ENCODE measurements at places on chromosomes 2 and 18.

DNA sequence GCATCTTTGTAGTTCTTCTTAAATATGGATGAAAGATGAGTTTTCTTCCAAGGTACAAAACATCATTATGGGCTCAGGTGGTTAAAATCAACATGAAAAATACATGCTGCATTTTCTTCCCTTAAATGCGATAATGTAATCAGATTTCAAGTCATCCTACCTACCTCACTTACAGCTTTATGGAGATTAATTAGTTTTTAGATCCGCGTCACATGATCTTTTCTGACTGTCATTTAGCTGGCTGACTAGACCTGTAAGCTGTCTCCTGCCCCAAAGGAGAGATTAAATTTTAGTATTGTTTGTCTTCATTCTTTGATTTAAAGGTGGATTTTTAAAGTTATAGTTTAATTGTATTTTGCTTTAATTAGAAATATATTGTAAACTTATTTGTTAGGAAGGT is 678.0 kb upstream of the ZEB2 start:
- no peak for DNase-seq

- no peak for DNase-seq
These were observed 648 bp upstream of the LYPD6B start for GRCh38 chr2:149037851-149038250.

DNA sequence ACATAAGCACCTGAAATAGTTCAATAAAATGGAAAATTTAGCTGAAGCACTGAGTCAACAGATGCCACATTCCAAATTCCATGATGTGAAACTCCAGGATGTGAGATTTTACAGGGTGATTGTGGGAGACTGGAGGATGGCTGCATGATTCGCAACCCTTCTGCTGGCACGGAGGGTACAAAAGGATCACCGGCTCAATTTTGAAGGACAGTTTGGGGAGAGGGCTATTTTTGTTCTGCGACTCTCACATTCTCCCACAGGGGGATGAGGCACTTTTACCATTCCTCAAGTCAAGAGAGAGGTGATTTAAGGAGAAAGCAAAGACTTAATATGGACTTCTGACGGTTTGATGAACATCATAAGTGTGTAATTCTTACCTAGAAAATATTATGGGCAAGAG is 138.1 kb upstream of the CWC22 start:
- no peak for DNase-seq

DNA sequence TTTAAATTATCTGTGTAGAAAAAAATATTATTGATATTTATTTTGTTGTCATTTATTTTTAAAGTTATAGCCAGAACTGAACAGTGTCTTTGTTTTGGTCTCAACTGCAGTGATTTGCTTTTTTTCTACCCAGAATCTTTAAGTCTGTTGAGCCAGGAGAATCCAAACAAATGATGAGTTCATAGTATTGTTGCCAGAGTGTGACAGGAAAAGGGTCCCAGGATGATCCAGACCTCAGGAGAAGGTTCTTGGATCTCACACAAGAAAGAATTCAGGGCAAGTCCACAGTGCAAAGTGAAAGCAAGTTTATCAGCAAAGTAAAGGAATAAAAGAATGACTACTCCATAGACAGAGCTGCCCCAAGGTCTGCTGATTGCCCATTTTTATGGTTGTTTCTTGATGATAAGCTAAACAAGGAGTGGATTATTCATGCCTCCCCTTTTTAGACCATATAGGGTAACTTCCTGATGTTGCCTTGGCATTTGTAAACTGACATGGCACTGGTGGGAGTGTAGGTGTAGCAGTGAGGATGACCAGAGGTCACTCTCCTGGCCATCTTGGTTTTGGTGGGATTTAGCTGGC is 127.1 kb downstream of the AGPS start:
- DNase-seq, result no peak

DNA sequence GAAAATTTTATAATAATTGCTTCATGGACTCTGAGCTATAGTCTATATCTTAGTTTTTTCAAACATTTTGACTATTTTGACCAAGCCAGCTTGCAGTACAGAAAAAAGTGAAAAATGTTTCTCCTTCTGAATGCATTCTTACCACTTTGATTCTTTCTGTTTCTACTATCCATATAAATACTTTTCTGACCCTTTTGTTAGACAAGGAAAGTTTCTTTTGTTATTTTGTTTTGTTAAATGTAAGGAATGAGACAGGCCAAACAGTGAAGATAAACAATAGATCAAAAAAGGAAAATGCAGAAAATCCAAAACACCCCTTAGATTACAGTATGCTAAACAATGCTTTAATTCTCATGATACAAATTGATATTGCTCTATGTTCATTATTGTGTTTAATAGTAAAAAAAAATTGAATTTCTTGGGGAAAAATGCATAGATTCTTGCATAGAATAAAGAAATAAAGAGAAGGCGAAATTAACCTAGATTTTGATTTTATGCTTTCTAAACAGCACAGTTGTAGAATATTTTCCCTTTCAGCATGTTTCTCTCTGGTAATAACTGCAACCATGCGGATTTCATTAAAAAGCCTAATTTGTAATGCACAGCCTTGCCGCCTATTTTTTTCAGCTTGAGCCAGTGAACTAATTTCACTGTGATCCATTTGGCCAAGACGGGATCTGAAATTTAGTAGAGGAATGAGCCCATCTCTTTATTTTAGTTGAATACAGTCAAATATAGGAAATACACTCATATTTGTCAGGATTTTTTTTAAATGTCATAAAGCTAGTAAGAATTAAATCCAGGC is 976 bp downstream of the TNFAIP6 start:
- no peak for DNase-seq

All from GM12864 (cell line).